T-helper 22 cell (primary cell): ENCODE measurements at places on chromosomes 11 and 22.

- DNase-seq, result no peak
Observed at GRCh38 chr22:35995772-35996171, 32.9 kb downstream of the RBFOX2 start.

DNA sequence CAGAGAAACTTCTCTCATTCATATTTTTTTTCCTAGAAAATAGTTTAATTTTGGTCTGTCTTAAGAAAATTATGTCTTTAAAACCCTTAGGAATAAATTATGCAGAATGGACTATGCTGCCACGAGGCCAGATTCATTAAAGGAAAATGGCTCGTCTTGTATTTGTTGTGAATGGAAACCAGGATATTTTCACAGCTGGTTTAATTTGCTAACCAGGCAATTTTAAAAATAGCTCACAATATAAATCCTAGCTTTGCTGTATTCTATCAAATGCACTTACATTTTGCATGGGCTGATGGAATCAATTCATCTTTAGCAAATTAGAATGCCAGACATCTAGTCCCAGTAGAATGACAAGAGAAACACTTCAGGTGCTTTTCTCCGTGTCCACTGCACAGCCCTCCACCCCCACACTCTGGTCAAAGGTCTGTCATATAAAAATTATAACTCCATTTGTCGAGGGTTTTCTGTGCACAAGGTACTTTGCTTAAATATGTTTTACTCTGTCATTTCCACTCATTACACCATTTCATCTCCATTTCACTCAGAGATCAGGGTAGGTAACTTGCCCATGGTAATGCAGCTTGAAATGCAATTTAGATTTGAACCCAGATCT, 20.3 kb upstream of the TNRC6B start:
- no peak for DNase-seq

GRCh38 chr11:11284481-11284880, 68.6 kb downstream of the CSNK2A3 start:
- DNase-seq, result no peak

- no peak for DNase-seq
Observed at GRCh38 chr11:100525635-100526034, 161.5 kb upstream of the ARHGAP42 start.

- DNase-seq, result no peak
Observed at GRCh38 chr11:37504060-37504611, 906.1 kb upstream of the RAG2 start.

DNA sequence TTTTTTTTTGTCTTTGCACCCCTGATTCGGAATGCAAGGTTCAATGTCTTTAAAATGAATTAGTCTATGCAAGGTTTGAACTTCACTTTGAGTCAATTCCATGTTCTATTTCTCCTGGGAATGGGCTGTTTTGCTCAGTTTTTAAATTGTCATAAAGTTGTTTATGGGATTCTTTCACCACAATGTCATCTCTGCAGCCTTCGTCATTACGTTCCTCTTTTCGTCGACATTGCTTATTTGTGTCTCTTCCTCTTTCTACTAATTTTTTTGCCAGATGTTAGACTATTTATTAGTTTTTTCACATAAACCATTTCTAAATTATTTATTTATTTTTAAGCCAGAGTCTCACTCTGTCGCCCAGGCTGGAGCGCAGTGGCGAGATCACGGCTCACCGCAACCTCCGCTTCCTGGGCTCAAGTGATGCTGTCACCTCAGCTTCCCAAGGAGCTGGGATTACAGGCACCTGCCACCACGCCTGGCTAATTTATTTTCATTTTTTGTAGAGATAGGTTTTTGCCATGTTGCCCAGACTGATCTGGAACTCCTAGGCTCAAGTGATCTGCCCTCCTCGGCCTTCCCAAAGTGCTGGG, 7.1 kb upstream of the TNNT3 start:
- DNase-seq, result no peak

GRCh38 chr11:93319224-93319839, 11.2 kb upstream of the DEUP1 start:
- no peak for DNase-seq

- peak; percentile 11 for DNase-seq
Observed at GRCh38 chr22:17098379-17098819, 13.6 kb downstream of the IL17RA start.

- no peak for DNase-seq
Observed at GRCh38 chr11:34148504-34149165, 43.2 kb downstream of the NAT10 start.

DNA sequence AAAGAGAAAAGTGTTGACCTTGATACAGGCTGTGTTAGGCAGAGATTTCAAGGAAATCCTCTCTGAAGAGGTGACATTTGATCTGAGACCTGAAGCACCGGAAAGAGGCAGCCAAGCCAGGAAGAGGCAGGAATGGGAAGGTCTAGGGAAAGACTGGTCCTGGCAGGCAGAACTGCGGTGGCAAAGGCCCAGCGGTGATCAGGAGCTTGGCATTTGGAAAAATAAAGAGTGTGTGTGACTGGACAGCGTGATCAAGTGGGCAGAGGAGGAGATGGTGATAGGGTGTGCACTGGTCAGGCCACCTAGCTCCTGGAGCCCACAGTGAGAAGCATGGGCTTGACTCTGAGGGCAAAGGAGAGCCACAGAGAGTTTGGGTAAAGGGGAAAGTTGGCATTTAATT, 27.2 kb upstream of the GAB4 start:
- no peak for DNase-seq

GRCh38 chr11:121580154-121580553, 127.4 kb upstream of the SORL1-AS1 start:
- DNase-seq, result no peak

- DNase-seq, result no peak
Observed at GRCh38 chr11:122672892-122673291, 17.4 kb downstream of the UBASH3B start.

- no peak for DNase-seq
Observed at GRCh38 chr11:7143908-7144307, 55.1 kb downstream of the RBMXL2 start.

- DNase-seq, result no peak
Observed at GRCh38 chr11:68048681-68049508, 10.1 kb downstream of the TCIRG1 start.

GRCh38 chr22:37244922-37245722, 1.1 kb upstream of the RAC2 start:
- DNase-seq, result no peak

DNA sequence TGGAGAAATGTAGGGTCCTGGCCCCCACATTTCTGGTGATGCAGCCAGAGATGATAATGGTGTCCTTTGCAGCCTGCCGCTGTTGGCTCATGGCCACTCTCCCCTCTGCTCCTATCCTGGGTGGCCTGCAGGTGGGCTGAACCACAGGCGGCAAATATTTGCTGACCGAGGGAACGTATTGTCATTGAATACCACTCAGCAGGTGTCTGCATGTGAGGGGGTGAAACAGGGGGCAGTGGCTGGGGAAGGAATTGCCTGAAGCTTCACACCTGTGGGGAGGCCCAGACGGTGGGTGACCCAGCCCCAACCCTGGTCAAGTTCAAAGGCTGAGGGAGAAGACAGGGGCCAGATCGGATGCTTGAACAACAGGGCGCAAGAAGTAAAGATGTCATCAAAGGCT, 73.3 kb upstream of the WNT11 start:
- no peak for DNase-seq

DNA sequence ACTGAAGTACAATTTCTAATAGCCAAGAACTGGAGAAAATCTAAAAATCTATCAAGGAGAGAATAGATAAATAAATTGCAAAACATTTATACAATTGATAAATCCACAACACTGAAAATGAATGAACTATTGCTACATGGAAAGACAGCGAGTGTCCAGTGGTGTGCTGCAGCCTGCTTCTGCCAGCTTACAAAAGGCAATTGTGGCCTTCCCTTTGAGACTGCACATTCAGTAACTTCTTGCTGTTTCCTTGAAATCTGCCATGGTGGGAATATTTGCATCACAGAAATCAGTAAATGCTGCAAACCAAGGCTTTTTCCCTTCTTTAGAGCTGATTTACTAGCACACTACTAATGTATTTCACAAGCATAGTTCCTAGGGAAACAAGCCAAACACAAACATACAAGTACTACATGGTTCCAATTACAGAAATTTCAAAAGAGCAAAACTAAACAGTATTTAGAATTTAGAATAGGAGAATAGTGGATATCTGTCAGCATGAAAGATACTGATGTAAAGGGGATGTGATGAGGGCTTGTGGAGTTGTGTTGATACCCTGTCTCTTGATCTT, 76.9 kb upstream of the TRIM77 start:
- no peak for DNase-seq

DNA sequence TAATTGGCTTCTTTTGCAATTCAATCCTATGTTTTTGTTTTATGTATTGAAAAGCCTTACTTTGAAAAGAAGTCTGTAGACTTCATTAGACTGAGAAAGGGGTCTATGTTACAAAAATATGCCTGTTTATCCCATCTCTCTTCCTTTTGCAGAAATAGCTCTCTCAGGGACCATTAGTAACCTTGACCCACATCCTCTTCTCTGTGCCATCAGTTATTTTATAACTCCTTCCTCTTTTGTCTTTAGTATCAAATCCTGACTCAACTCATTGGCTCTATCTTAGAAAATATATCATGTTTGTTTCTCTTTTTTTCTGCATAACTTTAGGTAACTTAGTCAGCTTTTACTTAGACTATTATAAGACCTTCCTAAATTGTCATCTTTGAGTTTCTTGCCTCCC, 20.3 kb downstream of the ZC3H12C start:
- no peak for DNase-seq

GRCh38 chr11:74276581-74276980, 34.9 kb downstream of the P4HA3 start:
- DNase-seq, result no peak
